Lung (tissue), 17 donors: ENCODE measurements at places on chromosomes 12 and 14.

- no peak for DNase-seq
Measured at GRCh38 chr12:123854918-123855317, 92.8 kb downstream of the DNAH10 start.

- no peak for DNase-seq
Measured at GRCh38 chr14:32821964-32822653, 116.6 kb upstream of the NPAS3 start.

- no peak for DNase-seq
Measured at GRCh38 chr12:89567691-89568239, 41.9 kb upstream of the POC1B start.

GRCh38 chr12:112752303-112752702, 39.2 kb upstream of the RPH3A start:
- no peak for DNase-seq

- no peak for DNase-seq
Measured at GRCh38 chr12:100737168-100737567, 57.4 kb upstream of the ANO4 start.

DNA sequence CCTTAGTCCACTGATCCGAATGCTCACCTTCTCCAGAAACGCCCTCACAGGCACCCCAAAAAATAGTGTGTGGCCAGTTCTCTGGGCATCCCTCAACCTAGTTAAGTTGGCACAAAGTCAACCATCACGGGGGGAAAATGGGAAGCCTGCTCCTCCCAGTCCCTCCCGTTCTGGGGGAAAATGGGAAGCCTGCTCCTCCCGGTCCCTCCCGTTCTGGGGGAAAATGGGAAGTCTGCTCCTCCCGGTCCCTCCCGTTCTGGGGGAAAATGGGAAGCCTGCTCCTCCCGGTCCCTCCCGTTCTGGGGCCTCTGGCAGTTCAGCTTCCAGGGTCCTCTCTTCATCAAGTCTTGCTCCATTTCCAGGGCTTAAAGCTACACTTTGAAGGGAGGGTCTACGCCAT, 106.1 kb downstream of the RIMBP2 start:
- DNase-seq, result no peak

DNA sequence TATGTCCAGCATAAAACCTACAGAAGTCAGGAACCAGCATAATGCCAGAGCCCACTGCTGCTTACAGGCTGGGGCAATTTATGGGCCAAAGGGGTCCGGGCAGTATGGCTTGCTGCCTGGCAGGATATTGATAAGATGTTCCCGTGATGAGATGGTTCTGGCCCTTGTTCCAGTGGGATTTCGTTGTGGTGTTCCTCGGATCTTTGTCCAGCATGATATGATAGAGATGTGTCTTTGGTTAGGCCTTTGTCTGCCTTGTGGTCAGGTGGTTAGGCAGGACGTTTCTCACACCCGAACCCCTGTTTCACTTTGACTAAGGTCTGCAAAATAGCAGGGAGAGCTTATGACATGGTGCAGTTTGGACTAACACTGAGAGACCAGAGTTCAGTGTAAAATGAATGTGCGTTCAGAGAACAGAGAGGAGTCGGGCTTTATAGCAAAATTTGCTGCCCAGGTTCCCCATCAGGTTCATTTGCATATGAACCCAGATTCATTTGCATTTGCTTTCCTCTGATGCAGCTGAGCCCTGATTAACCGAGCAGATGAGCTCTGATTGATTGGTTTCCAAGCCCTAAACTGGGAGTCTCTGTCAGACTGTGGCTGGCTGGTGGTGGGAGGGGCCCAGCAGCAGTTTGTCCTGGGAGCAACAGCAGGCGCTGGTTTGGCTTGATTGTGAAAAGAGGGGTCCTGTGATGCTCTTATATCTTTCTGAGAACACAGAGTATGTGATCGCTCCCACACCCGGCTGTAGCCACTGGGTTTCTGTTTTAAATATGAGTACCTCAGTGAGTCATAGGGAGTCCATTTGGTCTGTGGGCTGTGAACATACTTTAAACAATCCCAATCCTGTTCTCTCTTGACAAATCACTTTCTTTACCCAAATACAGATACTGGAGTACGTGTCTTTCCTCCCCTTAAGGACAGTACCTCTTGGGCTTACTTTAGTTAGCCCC, 156.3 kb upstream of the PZP start:
- DNase-seq, result no peak

DNA sequence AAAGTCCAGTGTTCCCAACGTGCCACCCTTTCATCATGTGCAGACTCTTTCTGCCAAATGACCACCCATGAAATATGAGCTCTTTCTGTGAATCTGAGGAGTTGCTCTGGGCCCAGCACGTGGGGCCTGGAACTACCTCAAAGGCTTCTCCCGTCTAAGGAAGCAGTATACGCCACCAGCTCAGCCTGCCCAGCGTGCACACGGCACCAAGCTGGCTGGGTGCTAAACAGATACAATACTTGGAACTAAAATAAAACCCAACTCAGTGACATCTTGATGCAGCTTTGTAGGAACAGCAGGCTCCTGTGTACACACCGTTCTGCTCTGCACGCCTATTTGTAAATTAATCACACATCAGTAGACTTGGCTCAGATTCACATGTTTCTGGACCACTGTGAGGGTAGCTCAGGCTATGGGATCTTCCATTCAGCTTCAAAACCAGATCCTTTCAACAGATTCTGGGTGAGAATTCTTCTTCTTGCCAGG, 74.8 kb downstream of the ARL6IP4 start:
- no peak for DNase-seq

GRCh38 chr12:129901254-129901653, 2.6 kb downstream of the TMEM132D start:
- no peak for DNase-seq

- peak; percentile 58 for DNase-seq
Measured at GRCh38 chr14:68233101-68233784, 413.7 kb downstream of the RAD51B start.

- no peak for DNase-seq
Measured at GRCh38 chr14:64873506-64874219, 6.0 kb downstream of the SPTB start.

GRCh38 chr12:98185606-98186005, 329.8 kb upstream of the TMPO start:
- DNase-seq, result no peak

DNA sequence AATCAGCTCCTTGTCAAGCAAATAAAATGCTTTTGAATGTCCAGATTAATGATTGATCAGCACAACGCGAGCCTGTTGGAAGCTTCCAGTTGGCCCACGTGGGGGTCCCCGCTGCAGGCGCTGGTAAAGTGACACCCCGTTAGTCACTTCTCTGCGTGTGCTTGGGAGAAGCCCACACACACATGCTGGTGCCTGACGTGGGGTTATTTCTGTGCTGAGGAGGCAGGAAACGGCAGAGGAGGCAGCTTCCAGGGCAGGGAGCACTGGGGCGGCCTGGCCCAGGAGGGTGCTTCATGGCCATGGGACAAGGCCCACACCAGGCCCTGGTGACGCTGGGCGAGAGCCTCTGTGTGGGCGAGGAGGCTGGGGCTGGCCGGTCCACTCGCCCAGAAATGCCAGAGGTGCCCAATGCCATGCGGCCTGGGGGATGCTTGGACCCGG, 101.5 kb downstream of the KIF26A start:
- DNase-seq, result no peak

DNA sequence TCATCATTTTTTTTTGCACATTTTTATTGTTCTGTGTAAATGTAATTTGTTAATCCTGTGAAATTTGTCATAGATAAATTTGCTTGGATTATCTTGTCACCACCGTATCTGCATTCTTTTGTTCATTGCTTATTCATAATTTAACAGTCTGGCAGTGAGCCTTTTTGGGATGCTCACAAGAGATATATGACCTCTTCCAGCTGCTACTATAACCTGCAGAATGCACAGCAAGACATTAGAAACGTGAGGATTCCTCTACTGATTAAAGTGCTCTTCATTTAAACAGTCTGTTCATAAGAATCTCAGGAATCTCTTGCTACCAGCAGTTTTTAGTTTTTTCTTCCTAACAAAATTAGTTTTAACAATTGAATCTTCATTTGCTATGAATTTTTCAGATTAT, 9.1 kb downstream of the NPAS3 start:
- DNase-seq, result no peak

DNA sequence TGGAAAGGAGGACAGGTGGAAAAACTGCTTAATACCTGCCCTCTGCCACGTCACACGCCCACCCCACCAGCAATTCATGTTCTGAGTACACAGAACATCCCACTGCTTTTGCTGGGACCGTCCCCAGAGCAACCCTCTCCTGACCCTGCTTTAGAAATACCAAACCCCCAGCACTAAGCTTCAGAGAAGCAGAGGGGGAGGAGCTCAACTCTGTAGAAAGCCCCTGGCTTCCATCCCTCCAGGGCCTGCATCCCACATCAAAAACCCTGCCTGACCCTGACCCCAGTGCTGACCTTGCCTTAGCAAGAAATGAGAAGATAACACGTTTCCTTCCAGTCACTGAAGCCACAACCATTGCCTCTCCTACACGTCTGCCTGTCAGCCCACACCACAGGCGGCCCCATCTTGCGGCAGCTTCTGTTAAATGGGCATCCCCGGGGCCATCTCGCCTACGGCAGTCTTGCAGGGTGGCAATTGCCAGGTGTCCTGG, 19.7 kb downstream of the VDR start:
- DNase-seq, result no peak

DNA sequence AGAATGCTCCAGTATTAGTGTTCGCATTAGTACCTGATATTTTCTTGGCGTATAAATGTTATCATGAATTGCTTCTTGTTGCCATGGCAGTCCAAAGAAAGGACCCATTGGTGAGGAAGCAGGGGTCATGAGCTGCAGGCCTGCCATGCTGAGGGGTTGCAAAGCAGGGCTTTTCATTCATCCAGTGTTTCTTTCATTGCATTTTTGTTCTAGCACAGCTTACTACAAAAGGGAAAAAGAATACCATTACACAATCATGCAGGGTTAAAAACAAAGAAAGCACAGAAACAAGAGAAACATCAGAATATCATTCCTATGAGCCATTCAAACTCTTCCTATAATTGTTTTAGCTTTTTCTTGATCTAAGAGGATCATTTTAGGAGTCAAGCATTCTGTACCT, 24.0 kb downstream of the DICER1 start:
- DNase-seq, result no peak

GRCh38 chr14:48735607-48736006, 850.6 kb downstream of the RPS29 start:
- DNase-seq, result no peak

- no peak for DNase-seq
Measured at GRCh38 chr12:101597164-101597563, 2.4 kb downstream of the MYBPC1 start.

DNA sequence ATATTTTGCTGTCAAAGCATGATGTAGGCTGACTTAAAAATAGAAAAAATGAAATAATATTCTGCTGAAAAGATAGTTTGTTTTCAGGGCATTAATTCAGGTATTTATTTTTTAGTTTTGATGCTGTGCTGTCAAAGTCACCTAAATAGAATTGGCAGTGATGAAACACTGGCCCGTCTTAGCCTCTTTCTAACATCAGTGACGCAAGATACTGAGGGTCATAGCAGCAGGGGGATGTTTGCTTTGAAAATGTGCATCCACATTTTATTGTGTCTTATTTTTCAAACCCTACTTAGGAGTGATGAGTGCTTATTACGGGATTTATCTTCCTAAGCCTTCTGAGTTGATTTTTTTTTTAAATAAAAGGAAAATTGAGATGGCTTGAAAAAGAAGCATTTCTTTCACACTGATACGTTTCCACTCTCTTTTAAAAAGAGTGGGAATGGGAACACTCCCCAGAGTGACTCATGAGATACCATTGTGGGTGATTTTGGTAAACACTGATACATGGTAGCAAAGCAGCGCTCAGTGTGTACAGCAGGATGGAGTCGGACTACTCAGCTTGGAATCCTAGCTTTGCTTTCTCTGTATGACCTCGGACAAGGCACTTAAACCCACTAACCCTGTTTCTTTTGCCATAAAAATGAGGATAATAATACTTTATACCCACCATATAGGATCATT, 290.8 kb downstream of the ERC1 start:
- no peak for DNase-seq

- DNase-seq, result peak; percentile 29
Measured at GRCh38 chr14:59419303-59419702, 45.9 kb downstream of the GPR135 start.
